ENCODE measurements at places on chromosomes 1 and 21.
A peak's percentile ranks its signal among the peaks of the same experiment; 100 is the strongest.

DNA sequence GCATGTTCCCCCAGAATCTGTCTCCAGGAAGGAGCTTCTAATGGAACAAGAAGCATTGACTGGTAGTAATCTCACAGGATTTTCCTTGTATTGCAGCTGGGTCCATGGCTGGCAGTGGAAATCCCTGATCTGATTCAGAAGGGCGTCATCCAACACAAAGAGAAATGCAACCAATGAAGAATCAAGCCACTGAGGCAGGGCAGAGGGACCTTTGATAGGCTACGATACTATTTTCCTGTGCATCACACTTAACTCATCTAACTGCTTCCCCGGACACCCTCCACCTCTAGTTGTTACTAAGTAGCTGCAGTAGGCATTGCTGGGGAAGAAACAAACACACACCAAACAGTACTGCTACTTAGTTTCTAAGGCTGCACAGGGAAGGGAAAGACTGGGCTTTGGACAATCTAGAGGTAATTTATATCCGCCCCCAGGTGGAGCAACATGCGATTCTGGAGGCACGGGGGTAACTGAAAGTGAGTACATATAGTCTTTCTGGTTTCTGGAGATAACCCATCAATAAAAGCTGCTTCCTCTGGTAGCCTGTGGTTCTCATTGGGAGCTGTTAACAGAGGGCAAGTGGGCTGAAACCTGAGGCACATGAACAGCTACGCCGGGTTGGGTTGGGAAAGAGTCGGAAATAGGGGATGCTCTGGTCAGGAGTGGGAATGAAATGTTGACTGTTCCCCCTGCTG is 837 bp upstream of the USP21 start:
- H3K27ac ChIP-seq = no peak overlapping the region
- H3K27me3 ChIP-seq = no peaks in the 10 kb centered on the region
- H3K4me3 ChIP-seq = peak overlapping the region; percentile 72
- no peaks in the 10 kb centered on the region for H3K4me1 ChIP-seq

GRCh38 chr21:45412909-45413611 is 8.1 kb downstream of the COL18A1 start:
- H3K27ac ChIP-seq = no peak overlapping the region
- H3K4me1 ChIP-seq = peaks cover 21% of the 10 kb centered on the region
- DNase-seq = no peak
- peaks cover 3% of the 10 kb centered on the region for H3K36me3 ChIP-seq
- H3K27me3 ChIP-seq = no peaks in the 10 kb centered on the region
- H3K4me3 ChIP-seq = no peak overlapping the region

- no peak overlapping the region for H3K4me3 ChIP-seq
- H3K27me3 ChIP-seq = no peaks in the 10 kb centered on the region
- no peaks in the 10 kb centered on the region for H3K36me3 ChIP-seq
- no peak overlapping the region for H3K27ac ChIP-seq
Measured at GRCh38 chr1:34648501-34648900, 106.3 kb upstream of the GJB5 start.

DNA sequence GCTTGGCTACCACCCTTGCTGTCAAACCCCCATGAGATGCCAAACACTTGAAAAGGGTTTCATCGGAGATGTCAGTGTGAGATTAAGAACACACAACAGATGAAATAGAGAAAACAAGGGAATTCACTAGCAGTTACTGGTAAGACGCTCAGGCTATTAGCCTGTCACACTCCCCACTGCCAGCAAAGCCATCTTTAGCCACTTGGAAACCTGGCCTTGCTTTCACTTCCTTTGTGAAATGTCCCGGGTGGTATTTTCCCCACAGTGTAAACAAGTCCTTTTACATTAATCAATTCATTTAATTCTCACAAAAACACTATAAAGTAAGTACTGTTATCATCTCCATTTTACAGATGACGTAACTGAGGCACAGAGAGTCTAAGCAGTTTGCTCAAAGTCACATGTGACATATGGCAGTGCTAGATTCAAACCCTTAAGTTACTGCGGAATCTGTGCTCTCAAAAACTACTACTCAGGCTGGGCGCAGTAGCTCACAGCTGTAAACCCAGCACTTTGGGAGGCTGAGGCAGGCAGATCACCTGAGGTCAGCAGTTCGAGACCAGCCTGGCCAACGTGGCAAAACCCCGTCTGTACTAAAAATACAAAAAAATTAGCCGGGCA is 32.7 kb upstream of the KHDRBS1 start:
- H3K4me1 ChIP-seq = peaks cover 2% of the 10 kb centered on the region
- no peaks in the 10 kb centered on the region for H3K36me3 ChIP-seq
- no peak overlapping the region for H3K27ac ChIP-seq
- H3K4me3 ChIP-seq = no peak overlapping the region
- no peak for DNase-seq

DNA sequence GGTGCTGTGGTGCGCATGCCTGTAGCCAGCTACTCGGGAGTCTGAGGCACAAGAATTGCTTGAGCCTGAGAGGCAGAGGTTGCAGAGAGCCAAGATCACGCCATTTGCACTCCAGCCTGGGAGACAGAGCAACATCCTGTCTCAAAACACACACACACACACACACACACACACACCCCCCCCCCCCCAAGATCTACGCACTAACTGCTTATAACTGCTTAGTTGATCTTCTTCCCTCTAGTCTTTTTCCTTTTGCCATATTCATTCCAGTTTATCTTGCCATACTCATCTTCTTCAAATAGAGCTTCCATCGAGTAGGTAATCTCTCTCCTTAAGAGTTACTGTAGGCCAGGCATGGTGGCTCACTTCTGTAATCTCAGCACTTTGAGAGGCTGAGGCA is 20.9 kb downstream of the EPB41 start:
- H3K27ac ChIP-seq = no peak overlapping the region
- no peaks in the 10 kb centered on the region for H3K27me3 ChIP-seq
- H3K36me3 ChIP-seq = no peaks in the 10 kb centered on the region
- no peak for DNase-seq
- no peak overlapping the region for H3K4me3 ChIP-seq

GRCh38 chr1:95169548-95169947 is 52.4 kb downstream of the TLCD4 start:
- H3K36me3 ChIP-seq = no peaks in the 10 kb centered on the region
- H3K4me1 ChIP-seq = no peaks in the 10 kb centered on the region
- no peaks in the 10 kb centered on the region for H3K27me3 ChIP-seq
- H3K4me3 ChIP-seq = no peak overlapping the region
- H3K27ac ChIP-seq = no peak overlapping the region

DNA sequence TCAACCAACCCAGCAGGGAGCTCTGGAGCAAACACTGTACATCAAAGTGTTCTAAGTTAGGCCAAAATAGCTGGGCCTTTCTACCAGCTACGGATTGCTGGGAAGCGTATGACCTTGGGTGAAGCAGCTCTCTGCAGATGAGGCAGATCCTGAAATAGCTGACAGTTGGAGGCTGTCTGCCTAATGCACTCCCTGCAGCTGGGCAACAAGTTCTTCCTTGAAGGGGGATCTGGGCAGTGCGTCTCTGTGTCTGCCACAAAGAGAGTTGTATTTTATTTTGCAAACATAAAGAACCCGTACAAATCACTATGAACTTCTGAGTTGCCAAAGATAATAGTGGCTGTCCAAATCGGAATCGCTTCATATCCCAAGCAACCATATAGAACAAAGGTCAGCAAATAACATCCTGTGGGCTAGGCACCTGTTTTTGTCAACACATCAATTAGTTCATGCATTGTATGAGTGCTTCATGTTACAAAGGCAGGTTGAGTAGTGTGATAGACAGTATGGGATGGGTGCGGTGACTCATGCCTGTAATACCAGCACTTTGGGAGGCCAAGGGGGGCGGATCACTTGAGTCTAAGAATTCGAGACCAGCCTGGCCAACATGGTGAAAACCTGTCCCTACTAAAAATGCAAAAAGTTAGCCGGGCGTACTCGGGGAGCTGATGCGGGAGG is 29.1 kb upstream of the KLF17 start:
- H3K27me3 ChIP-seq = no peaks in the 10 kb centered on the region
- H3K36me3 ChIP-seq = no peaks in the 10 kb centered on the region
- H3K4me3 ChIP-seq = no peak overlapping the region
- H3K27ac ChIP-seq = no peak overlapping the region
- no peak for DNase-seq

All from iPS DF 6.9 (cell line).